Right hindlimb (tissue), 1 donor: ENCODE measurements at places on chromosomes 7 and 10.

GRCh38 chr10:28728366-28728765 lies 51.0 kb downstream of the BAMBI start:
- no peak for DNase-seq

GRCh38 chr10:7950981-7951847 lies 103.3 kb upstream of the GATA3 start:
- DNase-seq: no peak

DNA sequence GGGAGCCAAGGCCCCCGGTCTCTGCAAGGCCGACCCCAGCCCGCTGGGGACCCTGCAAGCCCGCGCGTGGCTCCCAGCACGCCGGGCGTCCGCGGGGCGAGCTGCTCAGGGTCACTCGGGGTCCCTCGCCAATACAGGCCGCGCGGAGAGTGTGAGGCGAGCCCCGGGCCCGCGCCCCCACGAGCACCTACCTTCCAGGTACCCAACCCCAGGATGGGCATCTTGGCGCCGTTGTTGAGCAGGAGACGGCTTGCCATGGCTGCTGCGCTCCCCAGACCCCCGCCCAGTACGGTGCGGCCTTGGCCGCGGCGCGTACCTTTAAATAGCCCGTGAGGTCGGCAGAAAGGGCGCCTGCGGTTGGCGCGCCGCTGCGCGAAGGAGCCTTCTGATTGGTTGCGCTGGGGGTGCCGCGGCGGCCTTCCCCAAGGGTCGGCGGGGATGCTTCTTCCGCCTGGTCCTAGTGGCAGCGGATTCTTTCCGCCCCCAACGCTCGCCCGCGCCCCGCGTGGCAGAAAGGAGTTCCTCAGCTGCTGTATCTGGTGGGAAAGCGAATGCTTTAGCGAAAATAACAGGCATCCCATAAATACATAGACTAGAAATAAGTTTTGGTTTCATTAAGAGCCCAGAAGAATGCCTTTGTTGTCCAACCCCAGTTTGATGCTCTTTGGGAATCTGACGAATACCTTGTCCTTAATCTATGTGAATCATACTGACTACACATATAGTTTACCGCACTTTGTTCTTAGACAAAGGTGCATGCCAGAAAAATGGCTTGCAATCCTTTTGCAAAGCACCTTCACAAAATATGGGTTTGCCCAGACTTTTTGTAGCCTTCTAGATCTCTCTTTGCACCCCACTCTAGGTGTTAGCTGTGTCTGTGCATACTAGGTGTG lies at the start of gene AKR1B1:
TSS of gene AKR1B1 (minus strand) at position 295 of the 893 bp plus-strand sequence. CDS start at position 257, 38 bp downstream.
- DNase-seq: peak; percentile 95

DNA sequence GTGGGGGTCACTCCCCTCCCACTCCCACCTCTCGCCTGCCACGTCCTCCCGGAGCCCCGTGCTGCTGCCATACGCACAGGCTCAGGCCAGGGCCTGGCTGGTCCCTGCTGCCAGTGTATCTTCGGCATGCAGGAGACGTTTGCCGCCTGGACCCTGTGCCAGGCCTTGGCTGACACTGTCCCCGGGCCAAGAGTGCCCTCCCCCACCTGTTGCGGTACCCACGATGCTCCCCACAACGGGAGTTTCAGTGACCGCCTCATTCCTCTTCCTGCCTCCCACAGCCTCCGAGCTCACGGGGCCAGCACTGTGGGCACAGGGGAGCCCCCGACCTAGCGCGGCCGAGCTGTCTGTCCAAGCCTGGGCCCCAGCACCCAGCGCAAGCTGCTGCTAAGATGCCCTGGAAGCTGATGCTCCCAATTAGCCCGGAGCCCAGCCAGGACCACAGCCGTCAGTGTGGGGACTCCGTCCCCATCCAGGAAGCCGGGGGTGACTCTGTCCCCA lies 7.4 kb downstream of the TTYH3 start:
- no peak for DNase-seq

GRCh38 chr7:137418841-137419240 lies 75.3 kb upstream of the PTN start:
- DNase-seq: no peak

DNA sequence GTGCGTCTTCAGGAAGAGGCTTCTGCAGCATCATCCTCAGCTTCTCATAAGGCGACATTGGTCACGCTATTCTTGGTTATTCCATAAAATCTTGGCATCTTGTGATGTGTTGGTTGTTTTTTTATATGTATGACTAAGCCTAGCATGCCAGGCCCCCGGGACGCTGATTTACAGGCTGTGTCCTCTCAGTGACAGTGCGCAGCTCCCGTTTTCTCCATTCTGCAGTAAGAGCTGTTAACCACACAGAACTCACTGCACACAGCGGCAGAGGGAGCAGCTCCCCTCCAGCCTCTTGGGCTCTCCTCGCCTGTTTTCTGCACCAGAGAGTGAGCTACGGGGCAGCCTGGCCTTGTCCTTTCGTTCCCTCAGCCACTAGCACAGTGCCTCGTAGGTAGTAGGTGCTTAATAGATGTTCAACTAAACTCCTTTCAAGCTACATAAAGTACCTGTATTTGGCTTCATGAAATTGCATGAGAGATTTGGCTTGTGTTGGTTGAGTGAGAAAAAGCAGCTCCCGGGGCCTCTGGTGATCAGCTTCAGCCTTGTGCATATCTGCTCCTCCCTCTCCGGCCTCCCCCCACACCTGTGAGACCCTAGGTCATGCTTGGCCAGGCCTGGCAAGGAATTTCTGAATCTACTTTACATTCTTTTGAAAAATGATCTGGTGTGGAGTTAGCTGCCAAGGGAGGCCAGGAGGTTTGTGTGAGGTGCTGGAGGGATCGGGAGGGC lies 116.2 kb downstream of the WDR37 start:
- no peak for DNase-seq

DNA sequence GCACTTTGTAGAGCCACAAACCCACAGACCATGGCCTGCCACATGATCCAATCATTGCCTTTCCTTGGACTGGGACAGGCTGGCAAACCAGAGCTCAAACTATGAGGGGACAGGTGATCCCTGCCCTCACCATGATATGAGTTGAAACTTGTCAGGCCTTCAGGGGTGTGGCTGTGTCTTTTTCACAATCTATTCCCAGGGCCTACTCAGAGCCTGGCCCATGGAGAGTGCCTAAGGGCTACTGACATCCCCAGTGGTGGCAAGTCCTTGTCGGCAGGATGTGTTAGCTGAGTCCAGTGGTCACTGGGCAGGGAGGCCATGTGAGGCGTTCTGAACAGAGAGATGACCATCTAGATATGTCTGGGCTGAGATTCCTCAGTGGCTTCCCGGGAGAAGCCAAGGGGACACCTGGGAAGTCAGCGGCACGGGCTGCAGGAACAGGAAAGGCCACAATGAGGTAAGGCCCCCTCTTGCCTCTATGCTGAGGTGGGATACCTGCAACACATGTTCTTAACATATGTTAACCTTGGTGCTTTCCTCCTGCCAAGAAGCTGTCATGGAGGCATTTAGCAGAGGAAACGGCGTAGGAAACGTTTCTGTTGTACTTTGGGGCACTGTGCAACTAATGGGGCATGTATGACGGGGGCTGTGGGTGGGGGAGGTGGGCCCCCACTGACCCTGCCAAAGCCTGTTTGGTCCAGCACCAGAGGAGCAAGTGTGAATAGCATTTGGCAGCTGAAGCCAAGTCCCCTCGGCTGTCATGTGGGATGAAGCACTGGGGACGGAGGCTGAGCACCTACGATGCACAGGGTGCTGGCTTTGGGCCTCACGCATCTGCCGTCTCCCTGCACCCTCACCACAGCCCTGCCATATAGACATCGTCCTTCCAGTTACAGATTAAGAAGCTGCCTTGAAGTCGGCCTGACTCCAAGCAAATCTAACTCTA lies 384.0 kb downstream of the RPS24 start:
- no peak for DNase-seq

GRCh38 chr7:47968847-47969774 lies 10.3 kb downstream of the HUS1 start:
- DNase-seq: peak; percentile 69

DNA sequence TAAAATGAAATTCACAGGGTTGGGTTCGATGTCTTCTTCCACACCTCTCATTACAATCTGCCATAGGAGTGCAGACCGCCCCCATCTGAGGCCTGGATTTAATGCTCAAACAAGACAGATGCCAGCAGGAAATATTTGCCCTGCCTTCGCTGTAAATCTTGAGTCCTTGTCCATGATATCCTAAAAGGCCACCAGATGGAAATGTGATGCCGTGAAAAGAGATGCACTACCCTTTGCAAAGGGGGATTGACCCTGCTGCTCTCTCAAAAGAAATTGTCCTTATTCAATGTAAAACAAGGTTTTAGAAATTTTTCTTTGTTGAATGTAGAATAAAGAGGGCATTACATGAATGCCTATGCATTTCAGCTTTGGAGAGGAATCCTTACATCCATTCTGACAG lies 37.5 kb downstream of the AGAP4 start:
- DNase-seq: no peak

GRCh38 chr10:129877773-129878371 lies 86.2 kb downstream of the EBF3 start:
- no peak for DNase-seq

GRCh38 chr7:78769481-78770101 lies 683.9 kb downstream of the MAGI2 start:
- DNase-seq: peak; percentile 22

GRCh38 chr7:101488826-101489572 lies 126.3 kb downstream of the COL26A1 start:
- DNase-seq: no peak

DNA sequence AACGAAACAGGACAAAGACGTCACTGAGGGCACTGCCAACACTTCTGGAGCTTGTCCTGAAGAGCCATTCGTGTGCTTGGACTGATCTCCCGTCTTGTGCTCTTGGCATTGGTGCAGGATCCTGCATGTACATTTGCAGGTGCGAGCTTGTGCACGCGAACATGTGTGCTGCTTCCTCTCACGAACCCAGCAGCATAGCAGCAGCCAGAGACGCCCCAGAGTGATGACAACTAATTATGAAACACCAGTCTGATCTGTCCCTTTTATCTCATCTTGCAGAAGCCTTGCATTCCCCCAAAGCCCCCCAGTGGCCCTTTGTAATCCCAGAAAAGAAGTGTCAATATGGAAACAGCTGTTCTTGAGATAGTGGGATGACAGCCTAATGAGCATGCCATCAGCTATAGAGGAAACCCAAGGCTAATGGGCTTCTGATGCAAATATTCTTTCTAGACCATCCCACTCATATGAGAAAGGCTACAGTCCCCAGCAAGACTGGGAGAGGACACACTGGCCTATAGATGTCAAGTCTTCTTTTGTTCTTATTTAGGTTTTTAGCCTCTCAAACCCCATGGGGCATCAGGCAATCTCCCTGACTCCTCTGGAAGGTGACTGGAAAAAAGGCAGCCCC lies 310.6 kb downstream of the FRMD4A start:
- no peak for DNase-seq

DNA sequence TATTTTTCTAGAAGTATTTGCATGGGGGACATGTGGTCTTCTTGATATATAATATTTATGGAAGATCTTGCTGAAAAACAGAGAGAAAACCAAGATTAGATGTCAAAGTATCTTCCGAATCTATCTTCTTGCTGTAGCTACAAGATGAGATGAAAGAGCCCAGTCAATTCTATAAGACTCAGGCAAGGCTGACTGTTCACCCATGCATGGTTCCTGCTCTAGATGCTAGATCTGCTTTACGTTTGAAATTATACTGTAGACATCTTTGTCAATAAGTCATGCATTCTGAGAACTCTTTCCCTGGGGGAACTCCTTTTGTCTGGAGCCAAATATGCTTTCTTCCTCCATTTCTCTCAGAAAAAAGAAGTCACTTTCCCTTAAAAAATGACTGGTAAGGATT lies 1292.0 kb downstream of the XPNPEP1 start:
- no peak for DNase-seq

DNA sequence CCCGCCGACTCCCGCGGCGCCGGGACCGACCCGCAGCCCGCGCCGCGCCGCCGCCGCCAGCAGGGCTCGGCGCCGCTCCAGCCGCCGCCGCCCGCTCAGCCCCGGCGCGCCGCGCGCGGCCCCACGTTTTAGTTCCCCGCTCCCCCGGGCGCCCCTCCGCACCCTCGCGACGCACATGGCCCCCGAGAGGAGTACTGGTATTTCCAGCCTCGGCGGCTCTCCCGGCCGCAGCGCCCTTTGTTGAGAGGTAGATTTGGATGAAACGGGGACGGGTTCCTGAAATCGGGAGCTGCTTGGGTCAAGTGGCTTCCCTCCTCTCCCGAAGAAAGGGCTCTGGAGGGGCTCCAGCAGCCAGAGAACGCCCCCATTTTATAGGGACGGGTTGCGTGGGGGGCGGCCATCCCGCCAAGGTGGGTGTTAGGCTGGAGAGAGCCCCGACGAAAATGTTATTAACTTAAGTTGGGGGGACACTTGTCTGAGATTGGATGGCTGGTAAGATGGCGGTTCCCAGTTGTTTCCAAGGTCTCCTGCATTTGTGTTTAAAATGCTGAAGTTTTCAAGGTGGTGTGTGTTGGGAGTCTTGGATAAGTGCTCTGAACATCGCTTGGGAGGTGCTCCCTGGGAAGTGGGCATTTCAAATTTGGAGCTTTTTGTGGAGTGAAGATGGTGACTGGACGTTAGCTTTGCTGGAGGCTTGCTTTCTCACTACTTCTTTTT lies 1.2 kb downstream of the BMI1 start:
- peak; percentile 59 for DNase-seq

DNA sequence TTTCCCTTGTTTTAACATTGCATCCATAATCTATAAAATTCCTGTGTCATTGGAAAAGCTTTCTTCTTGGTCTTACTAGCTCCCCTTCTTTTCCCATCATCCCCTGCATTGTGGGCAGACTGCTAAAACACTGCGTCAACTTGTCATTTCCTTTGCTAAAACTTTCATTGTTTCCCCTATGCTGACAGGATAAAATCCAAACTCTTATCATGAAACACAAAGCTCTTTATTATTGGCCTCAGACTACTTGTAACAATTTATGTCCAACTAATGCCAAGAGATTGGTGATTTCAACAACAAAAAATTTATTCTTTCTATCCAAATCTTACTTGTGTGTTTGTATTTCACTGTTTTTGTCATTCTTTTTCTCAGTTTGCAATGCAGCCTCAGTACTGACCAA lies 339.1 kb downstream of the HGF start:
- DNase-seq: no peak

DNA sequence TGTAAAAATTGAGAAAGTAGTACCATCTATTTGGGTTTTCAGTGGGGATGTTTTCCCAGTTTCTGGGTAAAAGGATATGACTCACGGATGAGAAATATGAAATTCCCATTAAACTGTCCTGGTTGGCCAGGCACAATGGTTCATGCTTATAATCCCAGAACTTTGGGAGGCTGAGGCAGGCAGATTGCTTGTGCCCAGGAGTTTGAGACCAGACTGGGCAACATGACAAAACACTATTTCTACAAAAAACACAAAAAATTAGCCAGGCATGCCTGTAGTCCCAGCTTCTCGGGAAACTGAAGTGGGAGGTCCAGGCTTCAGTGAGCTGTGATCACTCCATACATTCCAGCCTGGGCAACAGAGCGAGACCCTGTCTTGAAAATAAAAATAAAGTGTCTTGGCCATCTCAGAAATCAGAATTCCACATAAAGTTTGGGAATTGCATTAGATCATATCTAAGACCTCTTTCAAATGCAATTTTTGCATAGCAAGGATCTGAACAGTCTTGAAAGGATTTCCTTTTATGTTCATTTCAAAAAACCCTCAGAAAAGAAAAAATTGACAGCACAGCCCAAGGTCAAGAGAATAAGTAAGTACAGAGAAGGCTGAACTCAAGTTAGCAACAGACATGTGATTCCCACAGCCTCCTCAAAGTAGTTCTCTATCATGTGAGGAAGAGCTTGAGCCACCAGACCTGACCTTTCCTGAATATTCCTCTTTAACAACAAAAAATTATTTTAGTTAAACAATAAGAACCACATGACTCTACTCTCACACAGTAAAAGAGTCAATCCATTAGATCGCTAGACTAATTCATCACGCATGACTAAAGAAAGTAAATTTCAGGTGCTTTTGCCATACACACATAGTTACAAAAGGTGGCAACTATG lies 141.5 kb upstream of the CAV2 start:
- no peak for DNase-seq
